ENCODE measurements at places on chromosomes 5 and 9.

DNA sequence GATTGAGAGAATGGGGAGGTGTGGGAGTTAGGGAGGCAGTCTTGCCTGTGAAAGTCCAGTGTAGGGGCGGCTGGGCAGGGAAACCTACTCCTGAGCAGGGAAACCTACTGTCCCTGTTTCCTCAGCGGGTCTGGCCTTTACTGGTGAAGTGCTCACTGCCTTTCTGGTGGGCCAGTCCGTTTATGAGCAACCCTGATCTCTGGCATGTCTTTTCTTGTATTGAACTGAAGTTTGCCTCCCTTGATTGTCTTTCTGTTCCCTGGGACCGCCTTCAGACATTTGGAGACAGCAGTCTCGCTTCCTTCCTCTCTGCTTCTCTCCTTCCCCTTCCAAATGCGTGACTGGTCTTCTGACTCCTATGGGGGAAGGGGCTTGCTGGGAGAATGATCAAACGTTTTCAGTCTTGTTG, 2.9 kb downstream of the SNX18 start:
- DNase-seq = peak; percentile 55

- no peak for DNase-seq
Observed at GRCh38 chr5:91031402-91031752, 351.7 kb downstream of the ARRDC3 start.

DNA sequence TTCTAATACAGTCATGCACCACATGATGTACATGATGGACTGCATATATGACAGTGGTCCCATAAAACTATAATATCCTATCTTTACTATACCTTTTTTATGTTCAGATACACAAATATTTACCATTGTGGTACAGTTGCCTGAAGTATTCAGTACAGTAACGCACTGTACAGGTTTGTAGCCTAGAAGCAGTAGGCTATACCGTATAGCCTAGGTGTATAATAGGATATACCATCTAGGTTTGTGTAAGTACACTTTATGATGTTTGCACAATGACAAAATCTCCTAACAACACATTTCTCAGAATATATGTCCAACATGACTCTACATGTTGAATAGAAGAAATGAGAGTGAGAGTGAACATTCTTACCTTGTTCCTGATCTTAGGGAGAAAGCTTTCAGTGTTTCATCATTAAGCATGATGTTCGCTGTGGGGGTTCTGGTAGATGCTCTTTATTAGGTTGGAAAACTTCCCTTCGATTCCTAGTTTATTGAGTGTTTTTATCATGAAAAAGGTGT, 31.8 kb downstream of the AMBP start:
- DNase-seq = no peak

- DNase-seq = no peak
Observed at GRCh38 chr9:87864915-87865314, 17.8 kb upstream of the SPATA31E1 start.

DNA sequence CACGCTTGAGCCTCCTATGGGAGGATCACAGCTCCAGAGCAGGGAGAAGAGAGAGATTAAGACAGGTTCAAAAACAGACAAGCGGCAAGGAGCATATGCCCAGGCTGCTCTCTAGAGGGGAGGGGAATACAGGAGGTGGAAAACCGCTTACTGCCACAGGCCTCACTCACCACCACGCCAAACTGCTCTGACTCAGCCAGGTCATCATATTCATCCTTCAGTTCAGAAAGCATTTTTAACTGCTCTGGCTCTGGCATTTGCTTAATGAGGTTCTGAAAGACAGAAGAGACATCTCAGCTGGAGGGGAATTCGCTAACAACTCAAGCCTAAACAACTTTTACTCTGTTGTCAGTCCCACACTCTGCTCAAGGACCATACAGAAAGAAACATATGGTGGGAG, 40.1 kb downstream of the PCDHGC5 start:
- peak; percentile 63 for DNase-seq

GRCh38 chr9:133866946-133867345, 125.2 kb downstream of the VAV2 start:
- no peak for DNase-seq

Measured in femur (tissue), 1 donor.